Stimulated activated CD4-positive, alpha-beta T cell treated with anti-CD3 and anti-CD28 coated beads, Interleukin-1b, Interleukin-23, amount 100 ng/mL, for 1 hour (primary cell): ENCODE measurements at places on chromosomes 6 and 20.

GRCh38 chr6:144778773-144779492 lies 493.8 kb downstream of the UTRN start:
- DNase-seq = no peak

DNA sequence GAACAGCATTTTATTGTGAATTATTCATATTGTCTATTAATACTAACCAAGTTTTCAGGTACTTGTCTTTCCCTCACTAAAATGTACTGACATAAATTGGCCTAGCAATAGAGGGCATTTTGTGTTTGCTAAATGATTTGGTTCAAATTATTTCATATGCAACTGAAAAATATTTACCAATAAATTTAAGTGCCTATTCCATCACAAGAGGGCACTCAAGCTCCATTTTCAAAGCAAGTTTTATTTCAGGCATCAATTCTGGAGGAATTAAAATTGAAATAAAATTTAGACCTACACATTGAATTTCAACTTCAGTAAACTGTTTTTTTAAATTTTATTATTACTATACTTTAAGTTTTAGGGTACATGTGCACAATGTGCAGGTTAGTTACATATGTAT lies 114.3 kb upstream of the SYNCRIP start:
- no peak for DNase-seq

GRCh38 chr6:26300359-26300758 lies 64.6 kb upstream of the BTN3A2 start:
- no peak for DNase-seq

- DNase-seq = no peak
Observed at GRCh38 chr6:27894839-27895762, 17.1 kb downstream of the OR2B2 start.

DNA sequence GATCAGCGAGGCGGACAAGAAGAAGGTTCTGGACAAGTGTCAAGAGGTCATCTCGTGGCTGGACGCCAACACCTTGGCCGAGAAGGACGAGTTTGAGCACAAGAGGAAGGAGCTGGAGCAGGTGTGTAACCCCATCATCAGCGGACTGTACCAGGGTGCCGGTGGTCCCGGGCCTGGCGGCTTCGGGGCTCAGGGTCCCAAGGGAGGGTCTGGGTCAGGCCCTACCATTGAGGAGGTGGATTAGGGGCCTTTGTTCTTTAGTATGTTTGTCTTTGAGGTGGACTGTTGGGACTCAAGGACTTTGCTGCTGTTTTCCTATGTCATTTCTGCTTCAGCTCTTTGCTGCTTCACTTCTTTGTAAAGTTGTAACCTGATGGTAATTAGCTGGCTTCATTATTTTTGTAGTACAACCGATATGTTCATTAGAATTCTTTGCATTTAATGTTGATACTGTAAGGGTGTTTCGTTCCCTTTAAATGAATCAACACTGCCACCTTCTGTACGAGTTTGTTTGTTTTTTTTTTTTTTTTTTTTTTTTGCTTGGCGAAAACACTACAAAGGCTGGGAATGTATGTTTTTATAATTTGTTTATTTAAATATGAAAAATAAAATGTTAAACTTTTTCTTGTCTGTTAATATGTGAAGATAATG lies 2.2 kb downstream of the HSPA1B start:
- no peak for DNase-seq

DNA sequence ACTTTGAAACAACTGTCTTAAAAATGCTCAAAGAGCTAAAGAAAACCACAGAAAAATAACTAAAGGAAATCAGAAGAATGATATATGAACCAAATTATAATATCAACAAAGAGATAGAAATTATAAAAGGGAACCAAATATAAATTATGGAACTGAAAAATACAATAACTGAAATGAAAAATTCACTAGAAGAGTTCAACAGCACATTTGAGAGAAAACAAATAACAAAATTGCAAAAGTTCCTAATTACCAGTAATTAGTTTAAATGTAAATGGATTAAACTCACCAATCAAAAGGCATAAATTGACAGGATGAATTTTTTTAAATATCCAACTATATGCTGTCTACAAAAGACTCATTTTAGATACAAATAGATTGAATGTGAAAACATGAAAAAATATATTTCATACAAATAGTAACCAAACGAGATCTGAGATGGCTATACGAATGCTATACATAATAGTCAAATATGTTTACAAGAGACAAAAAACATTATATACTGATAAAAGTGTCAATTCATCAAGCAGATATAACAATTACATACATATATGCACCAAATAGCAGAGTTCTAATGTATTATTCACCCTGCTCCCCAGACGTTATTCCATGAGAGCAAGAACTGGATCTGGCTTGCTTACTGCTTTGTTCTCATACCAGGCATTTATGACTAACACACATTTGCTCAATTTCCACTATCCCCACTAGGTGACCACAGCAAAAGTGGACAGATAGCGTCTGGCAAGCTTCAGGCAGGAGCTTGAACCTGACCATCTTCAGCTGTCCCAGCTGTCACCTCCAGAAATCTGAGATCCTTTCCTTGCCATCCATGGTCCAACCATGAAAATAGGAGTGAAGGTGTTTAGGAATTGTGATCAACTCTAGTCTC lies 72.4 kb upstream of the SIRPA start:
- no peak for DNase-seq

GRCh38 chr6:53309059-53309900 lies 39.5 kb downstream of the ELOVL5 start:
- DNase-seq = no peak

DNA sequence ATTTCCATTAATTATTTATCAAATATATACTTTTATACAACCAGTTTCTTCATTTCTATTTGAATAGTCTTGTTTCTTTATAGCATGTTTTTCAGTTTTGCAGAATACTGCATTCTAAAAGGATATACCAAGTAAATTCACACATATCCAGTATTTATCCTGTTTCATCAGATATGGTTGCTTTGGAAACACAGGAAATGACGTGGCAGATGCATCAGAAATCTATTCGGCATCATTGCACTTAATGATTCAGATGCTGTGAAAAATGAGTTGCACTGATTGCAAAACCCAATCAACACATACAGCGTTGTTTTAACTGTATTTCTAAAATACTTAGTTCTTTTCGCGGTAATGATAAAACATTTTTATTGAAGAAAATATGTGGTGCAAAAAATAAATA lies 594.9 kb downstream of the CDH26 start:
- DNase-seq = no peak

DNA sequence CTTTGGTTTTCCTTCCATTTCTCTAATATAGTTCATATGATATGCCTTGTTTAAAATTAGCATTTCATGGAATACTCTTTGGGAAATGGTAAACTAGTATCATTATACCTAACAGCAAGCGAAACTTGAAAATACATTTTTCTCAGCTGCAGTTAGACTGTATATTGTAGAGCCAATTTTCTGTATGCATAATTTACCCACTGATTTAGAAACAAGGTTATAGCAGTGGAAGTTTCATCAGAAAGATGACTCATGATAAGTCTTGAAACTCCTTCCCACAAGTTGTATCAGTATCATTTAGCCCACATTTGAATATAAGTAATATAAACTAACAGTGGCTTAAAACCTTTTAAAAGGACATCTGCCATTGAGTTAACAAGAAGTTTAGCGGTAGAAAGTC lies 164.8 kb upstream of the BMP5 start:
- no peak for DNase-seq

DNA sequence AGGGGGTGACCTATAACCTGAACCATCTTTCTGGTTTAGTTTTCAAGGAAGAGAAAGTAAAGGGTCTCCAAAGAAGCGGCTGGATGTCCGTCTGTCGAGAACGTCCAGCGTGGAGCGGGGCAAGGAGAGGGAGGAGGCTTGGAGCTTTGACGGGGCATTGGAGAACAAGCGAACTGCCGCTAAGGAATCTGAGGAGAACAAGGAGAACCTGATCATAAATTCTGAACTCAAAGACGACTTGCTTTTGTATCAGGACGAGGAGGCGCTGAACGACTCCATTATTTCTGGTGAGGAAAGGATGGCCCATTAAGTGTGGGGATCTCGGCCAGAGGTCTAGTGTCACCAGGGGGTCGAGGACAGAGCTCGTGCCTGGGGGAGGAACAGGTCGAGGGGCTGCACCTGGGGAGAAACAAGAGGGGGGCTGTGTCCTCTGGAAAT lies 159.2 kb downstream of the SYCP2 start:
- no peak for DNase-seq

GRCh38 chr6:146862508-146862919 lies 263.7 kb downstream of the ADGB start:
- no peak for DNase-seq

GRCh38 chr6:165647041-165647440 lies 16.0 kb downstream of the PDE10A start:
- no peak for DNase-seq

DNA sequence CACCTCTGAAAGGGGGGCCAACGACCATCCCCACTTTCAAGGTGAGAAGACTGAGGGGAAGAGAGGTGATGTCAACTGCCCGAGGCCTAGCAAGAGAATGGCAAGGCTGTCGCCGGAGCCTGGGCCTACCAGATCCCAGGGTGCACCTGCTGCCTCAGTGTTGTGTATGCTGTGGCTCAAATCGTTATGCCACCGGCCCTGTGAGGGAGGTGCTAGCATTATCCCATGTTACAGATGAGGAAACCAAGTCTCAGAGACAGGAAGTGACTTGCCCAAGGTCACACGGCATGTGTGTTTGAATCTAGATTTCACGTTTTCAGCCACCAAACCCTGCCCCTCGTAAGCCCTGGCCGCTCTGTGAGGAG lies 152.5 kb downstream of the CEBPB start:
- no peak for DNase-seq

DNA sequence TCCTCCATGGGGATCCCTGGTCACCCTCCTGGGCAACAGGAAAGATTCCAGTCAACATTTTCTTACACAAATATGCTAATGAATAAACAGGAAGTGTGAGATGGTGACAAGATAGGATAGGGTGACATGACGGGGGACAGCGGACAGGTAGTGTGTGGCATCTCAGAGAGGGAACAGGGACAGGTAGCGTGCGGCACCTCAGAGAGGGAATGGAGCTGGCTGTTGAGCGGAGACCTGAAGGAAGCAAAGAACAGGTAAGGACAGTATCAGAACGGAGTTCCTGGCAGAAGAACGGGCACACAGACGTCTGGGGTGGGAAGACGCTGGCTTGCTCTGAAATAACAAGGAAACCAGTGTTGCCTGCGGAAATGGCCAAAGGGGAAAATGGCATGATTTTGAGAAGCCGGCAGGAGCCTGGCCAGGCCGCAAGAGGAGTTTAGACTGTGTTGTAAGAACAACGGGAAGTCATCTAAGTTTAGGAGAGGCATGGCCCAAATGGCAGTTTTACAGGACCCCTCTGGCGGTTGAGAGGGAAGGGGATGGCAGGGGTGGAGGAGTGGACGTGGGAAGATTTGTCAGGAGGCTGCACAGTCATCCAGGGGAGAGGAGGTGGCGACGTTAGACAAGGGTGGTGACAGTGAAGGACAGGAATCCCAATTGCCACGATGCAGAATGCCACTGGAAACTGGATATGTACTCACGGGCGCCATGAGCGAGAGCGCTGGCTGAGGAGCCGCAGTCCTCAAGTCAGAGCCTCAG lies 111.6 kb downstream of the JPH2 start:
- DNase-seq = no peak

DNA sequence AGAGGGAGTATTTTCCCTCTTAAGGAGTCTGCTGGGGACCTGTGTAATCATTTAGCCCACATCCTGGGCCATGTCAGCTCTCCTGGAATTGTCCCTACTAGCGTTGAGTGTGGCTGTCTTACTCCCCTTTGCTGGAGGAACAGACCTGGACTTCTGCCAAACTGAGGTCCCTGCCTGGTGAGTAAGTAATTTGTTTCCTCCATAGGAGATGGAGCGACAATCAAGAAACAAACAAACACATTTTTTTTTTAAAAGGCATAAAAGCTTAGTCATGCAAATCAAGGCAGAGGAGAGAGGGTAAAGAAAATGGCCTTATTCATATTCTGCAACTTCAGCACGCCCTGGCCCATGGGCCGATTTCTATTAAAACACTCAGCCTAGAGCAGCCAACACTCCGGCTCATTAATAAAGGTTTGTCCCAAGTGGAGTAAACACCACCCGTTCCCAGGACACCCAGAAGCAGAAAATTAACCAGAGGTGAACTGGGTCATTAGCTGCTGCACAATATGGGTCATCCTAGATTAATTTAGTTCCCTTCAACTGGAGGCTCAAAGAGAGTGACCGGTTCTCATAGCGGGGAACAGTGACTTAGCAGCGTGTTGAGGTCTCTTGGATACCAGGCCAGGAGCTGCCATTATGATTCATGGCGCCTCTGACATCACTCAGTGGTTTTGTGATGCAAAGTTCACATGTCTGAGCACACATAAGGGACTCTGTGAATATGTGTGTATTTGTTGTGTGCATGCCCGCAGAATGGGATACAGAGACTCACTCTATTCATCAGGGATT lies 165.0 kb upstream of the SULF2 start:
- DNase-seq = no peak

DNA sequence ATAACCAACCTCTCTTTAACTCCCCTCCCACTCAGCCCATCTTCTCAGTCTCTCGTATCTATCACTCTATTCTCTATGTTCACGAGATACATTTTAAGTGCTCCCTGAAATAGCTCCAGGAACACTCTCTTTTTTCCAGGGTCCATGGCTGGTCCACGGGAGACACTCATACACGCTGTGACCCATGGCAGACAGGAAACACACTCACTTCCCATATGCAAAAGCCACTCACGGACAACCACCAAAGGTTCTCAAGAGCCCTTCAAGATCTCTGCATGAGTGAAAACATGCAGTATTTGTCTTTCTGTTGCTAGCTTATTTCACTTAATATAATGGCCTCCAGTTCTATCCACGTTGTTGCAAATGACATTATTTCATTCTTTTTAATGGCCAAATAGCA lies 71.4 kb upstream of the PCSK2 start:
- no peak for DNase-seq

- DNase-seq = peak; percentile 0
Observed at GRCh38 chr6:86856937-86857563, 80.3 kb upstream of the HTR1E start.

GRCh38 chr20:47389867-47390347 lies 33.4 kb upstream of the ZMYND8 start:
- DNase-seq = no peak

- no peak for DNase-seq
Observed at GRCh38 chr20:63011798-63012197, 5.0 kb upstream of the BHLHE23 start.

GRCh38 chr6:147054158-147054557 lies 150.1 kb upstream of the STXBP5 start:
- DNase-seq = no peak

GRCh38 chr6:56505512-56506260 lies 137.0 kb downstream of the DST start:
- no peak for DNase-seq

GRCh38 chr6:160363016-160363996 lies 15.1 kb downstream of the SLC22A3 start:
- no peak for DNase-seq

DNA sequence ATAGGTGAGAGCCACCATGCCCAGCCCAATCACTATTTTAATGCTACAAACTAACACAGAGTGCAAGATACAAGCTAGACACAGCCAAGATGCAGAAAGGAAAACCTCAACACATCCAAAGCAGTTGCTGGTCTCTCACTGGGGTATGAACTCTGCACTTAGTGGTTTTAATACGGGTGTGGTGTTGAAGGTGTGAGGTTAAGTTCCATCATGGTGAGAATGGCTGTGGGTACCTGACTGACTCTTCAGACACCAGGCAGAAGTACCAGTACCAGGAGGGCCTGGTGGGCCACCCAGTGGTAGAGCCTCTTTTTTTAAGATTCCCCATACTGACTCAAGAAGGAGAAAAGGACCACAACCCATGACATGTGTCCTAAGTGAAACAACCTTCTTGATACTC lies 13.0 kb downstream of the GNAS-AS1 start:
- DNase-seq = no peak
